T follicular helper cell (primary cell): ENCODE measurements at places on chromosomes 12 and 14.

DNA sequence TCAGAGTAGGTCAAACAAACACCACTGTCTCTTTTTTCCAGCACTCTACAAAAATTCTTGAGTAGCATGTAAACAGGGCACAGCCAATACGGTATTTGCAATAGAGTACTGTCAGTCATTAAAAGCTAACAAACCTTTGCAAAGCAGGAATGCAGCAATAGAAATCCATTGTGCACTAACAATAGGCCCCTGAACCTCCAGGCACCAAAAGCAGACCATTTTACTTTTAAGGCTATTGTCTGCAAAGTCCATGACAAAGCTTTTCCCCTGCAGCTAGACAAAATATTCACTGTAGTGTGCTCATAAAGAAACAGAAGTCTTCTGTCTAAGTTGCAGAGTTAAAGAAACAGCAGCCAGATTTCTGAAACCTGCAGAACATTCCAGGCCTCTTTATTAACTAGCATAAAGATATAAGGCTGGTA, 191.9 kb downstream of the SOX5 start:
- no peak for DNase-seq

GRCh38 chr14:51789114-51789513, 71.3 kb upstream of the GNG2 start:
- no peak for DNase-seq

DNA sequence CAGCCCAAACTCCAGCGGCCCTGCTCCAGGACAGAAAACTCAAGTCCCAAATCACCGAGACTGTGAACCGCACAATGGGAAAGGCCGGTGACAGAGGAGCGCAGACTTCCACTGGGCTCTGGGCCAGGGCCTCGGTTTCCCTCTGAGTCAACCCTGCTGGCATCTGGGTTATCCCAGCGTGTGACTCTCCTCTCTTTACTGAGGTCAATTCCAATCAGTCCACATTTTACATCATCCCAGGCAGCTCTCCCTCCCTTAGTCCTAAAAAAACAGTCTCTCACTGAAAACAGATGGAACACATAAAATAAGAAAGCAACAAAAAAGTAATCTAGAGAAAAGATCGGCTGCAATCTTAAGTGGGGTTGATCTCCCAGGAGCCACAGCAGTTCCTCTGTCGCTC, 36.9 kb downstream of the ITPK1 start:
- no peak for DNase-seq

DNA sequence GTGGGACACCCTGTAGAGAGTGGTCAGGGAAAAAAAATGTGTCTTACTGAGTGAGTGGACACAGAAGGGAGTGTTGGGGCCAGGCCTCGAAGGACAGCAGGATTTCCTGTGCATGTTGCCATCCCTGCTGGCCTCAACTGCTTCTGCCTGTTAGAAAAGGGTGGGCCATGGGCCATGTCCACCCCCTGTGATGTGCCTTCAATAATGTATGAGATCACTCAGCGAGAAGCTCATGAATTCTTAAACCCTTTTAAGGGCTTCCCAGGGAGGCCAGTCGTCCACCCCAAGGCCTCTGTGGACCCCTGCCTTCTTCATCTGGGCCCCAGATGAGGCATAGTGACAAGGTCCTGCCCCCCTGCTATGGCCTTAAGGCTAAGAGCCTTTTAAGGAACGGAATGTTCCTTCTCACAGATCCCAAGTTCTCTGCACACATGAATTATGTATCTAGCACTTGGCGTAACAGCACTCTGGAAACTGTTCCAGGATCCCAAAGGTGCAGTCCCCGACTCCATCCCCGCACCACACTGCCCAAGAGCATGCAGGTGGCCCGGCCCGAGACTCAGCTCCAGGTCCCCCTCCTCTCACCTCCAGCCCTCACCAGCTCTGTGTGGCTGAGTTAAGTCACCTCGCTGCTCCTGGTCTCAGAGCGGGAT, 8.9 kb upstream of the C14orf132 start:
- DNase-seq, result no peak

- DNase-seq, result no peak
Observed at GRCh38 chr14:42884100-42884499, 1277.4 kb downstream of the LRFN5 start.

GRCh38 chr14:89215531-89215930, 201.5 kb downstream of the FOXN3 start:
- no peak for DNase-seq

GRCh38 chr12:2417481-2418160, 364.8 kb downstream of the CACNA1C start:
- DNase-seq, result no peak

- DNase-seq, result no peak
Observed at GRCh38 chr12:101455685-101456084, 19.5 kb upstream of the SPIC start.

- no peak for DNase-seq
Observed at GRCh38 chr14:48792376-48793024, 793.7 kb downstream of the RPS29 start.

GRCh38 chr12:128111951-128112350, 155.0 kb upstream of the TMEM132C start:
- DNase-seq, result no peak

GRCh38 chr14:50530358-50530757, 2.0 kb downstream of the MAP4K5 start:
- no peak for DNase-seq

GRCh38 chr14:78829274-78829673, 659.1 kb downstream of the NRXN3 start:
- DNase-seq, result no peak

DNA sequence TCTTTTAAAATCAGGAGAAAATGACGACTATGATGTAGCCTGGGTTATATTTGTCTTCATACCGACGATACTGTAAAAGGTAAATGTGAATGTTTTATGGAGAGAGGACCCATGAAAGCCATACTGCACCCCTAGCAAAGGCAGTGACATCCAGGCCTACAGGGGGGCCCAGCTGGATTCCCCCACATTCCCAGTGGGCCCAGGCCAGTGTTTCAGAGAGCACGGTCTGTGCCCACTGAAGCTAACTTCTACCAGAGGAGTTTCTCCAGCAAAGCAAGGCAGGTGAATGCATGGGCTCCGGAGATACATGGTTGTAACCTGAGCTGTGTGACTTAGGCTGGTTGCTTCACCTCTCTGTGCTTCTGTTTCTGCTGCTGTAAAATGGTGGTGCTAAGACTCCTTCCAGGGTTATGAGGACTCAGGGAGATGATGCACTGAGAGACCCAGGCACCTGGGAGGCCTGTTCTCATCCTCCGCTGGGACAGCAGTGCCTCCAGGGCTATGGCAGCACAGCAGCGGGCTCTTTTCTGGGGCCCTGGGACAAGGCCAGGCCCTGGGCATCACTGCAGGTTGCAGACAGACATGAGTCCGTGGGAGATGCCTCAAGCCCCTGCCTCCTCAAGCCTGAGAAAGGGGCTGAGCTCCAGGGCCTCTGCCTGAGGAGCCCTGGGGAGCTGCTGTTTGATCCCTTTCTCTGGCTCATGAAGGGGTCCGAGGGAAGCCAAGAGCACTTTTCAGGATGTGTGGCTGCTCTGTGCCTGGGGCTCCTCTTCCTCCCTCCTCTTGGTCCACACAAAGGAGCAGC, 73.7 kb downstream of the SERPINA3 start:
- DNase-seq, result no peak

- no peak for DNase-seq
Observed at GRCh38 chr12:52248541-52249461, 15.8 kb downstream of the KRT7 start.

GRCh38 chr12:48924617-48925303, 532 bp downstream of the FKBP11 start:
- peak; percentile 67 for DNase-seq

- no peak for DNase-seq
Observed at GRCh38 chr12:47717046-47717442, 8.2 kb downstream of the ENDOU start.

DNA sequence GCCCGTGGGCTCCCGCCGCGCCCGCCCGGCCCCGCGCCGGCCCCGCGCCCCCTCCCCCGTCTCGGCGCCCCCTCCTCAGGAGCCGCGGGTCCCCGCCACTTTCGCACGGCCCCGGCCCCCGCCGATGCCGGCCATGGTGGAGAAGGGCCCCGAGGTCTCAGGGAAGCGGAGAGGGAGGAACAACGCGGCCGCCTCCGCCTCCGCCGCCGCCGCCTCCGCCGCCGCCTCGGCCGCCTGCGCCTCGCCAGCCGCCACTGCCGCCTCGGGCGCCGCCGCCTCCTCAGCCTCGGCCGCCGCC, 263 bp downstream of the RCOR1 start:
- no peak for DNase-seq

GRCh38 chr14:31716208-31716607, 155.0 kb downstream of the NUBPL start:
- DNase-seq, result no peak

DNA sequence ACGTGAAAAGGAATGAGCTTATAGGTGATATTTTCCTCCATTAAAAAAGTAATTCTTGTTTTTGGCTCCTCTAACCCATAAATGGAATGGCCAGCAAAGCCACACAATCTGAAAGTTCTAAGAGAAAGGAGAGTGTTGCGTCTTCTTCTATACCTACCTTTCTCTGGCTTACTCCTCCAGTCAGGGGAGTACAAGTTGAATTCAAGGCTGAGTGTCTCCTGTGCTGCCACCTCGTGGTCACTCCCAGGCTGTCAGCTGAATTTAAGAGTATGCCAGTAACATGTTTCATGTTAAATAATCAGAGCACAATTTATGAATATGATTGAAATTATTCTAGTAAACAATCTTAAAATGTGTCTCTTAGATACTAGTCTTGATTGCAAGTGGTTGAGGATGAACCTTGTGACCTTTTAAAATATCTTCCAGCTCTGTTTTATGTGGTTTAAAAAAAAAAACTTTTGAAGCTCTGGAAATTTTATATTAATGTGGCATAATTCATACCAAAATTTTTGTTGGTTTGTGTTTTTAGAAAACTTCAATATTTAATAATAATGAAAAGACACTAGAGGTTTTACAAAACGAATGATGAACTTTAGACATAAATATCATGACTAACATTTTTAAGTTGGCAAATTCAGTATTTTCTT, 31.7 kb downstream of the PTHLH start:
- peak; percentile 56 for DNase-seq

- no peak for DNase-seq
Observed at GRCh38 chr12:103457471-103457870, 38.3 kb downstream of the C12orf42 start.

DNA sequence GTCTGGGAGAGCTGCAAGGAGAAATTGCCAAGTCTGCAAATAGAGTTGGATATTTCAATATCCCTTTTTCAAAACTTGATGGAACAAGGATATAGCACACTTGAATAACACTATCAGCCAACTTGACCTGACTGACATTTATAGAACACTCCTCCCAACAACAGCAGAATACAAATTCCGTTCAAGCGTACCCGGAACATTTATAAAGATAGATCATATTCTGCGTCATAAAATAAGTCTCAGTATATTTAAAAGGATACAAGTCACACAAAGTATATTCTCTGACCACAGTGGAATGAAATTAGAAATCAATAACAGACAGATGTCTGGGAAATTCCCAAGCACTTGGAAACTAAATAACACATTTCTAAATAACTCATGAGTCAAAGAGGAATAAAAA, 29.0 kb upstream of the MEG3 start:
- DNase-seq, result no peak

GRCh38 chr12:84034871-84035270, 877.7 kb downstream of the SLC6A15 start:
- DNase-seq, result no peak

- no peak for DNase-seq
Observed at GRCh38 chr12:100267603-100268281, 765 bp downstream of the SCYL2 start.

DNA sequence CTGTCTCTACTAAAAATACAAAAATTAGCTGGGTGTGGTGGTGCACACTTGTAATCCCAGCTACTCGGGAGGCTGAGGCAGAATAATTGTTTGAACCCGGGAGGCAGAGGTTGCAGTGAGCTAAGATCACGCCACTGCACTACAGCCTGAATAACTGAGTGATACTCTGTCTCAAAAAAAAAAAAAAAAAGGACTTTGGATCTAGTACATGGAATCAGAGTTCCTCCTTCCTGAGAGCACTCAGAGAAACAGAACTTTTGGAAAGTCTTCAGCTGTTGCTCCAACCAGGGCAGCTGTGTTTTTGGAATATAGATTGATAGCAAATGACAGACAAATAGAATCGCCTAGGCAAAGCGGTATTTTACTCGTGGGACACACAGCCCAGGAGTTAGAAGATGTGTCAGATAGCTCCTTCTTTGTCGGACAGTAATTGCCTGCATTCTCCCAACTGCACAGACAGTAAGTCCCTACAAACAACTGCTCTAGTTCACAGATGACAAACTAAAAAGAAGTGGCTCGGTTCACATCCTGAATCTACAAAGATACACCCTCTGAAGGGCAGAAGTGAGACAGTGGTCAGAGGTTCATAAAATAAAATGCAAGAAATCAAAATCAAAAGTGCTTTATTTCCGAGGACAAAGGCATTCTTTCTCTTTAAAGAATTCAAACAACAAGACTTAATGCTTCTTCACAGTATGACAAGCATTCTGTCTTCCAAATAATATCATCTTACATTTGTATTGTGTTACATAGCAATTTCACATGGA, 17.1 kb upstream of the NEK9 start:
- DNase-seq, result no peak

GRCh38 chr14:60085085-60085484, 6.6 kb upstream of the PCNX4 start:
- no peak for DNase-seq

GRCh38 chr12:107320033-107320928, 226.9 kb upstream of the CRY1 start:
- peak; percentile 70 for DNase-seq

DNA sequence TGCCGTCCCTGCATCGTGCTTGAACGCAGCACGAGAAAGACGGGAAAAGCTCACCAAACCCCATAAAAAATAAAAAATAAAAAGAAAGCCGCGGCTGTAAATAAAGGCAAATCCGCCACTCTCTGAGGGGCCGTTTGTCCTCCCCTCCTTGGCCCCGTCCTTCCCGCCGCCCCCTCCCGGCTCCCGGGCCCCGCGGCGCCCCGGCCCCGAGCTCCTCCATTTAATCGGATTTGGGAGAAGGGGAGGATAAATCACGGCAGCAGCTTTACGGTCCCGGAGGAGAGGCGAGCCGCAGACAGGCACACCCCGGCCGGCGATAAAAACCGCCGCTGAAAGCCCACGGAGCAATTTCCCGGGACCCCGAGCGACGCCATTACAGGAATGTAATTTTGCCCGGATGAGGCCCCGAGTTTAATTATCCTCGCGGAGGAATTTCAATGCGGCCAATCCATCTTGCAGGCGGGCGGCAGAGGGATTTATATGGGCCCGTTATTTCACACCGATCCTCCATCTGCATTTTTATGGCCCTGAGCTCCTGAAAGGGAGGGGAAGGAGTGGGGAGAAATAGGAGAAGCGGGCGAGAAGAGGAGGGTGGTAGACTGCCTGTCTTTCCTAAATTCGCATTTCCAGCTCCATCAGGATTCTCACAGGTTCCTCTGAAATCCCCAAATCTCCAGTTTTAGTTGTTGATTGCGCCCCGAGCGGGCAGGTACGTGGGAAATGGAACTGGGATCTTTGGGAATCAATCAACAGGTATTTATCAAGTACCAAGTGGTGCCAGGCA, 1.3 kb upstream of the ATP5MC2 start:
- no peak for DNase-seq

GRCh38 chr12:71477609-71478008, 38.0 kb downstream of the LGR5 start:
- DNase-seq, result no peak

GRCh38 chr14:88003425-88003824, 1.5 kb upstream of the GPR65 start:
- no peak for DNase-seq

GRCh38 chr14:57058319-57058718, 210.4 kb downstream of the EXOC5 start:
- DNase-seq, result no peak

GRCh38 chr12:3803865-3804472, 51.1 kb upstream of the CRACR2A start:
- peak; percentile 54 for DNase-seq
